ENCODE measurements at places on chromosomes 4 and X.

GRCh38 chr4:173288296-173288695 lies 45.9 kb downstream of the HMGB2 start:
- peak; percentile 35 for DNase-seq

DNA sequence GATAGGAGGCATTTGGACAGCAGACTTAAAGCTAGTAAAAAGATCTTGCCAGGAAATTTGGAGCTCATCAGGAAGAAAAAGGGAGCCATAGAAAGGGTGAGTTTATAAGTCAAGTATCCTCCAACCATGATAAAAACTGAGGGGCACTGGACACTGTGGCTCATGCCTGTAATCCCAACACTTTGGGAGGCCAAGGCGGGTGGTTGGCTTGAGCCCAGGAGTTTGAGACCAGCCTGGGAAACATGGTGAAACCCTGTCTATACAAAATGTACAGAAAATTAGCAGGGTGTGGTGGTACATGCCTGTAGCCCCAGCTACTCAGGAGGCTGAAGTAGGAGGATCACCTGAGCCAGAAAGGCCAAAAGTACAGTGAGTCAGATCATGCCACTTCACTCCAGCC lies 48.7 kb downstream of the ANTXR2 start:
- DNase-seq = no peak

DNA sequence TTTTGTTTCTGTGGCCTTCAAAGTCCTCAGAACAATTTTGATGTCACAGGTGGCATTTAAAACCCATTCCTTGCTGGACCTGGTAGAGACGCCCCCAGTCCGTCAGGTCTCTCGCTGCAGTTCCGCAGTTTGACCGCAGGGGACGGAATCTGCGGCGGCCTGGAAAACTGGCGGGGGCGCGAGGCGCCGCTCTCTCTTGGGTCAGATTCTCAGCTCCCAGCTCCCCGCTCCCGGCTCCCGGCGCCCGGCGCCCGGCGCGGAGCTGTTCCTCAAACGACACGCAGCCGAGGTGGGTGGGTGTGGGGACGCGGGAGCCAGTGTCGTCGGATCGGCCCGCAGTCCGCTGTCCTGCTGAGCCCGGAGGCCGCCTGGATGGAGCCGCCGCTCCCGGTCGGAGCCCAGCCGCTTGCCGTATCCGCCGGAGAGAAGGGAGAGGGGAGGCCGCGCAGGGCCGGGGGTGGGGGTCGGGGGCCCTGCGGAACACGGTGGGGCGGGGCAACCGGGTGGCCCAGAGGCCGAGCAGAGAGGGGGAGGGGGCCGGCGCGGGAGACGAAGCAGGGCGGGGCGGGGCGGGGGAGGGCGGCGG lies at the start of gene OCRL:
Gene OCRL (plus strand): TSS at position 192 of the 586 bp plus-strand sequence. CDS start 181 bp downstream, at position 373.
- peak; percentile 7 for DNase-seq

- DNase-seq = no peak
Measured at GRCh38 chr4:111945014-111945413, 200.2 kb upstream of the FAM241A start.

DNA sequence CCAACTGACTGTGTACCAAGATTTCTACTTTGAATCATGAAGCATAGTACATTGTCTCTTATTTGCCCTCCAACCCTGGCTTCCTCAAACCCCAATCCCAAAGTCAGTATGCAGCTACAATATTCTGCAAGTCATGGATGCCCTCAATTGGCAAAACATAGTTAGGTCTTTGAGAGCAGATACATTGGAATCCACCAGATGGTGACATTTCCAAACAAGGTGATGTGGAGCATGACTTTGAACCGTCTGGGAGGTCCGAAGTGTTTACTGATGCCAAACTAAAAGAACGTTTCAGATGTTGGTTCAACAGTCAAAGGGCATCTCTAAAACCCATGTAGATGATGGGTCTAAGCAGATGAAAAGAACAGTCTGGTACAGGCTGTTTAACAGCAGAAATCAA lies 43.7 kb upstream of the FRMD7 start:
- DNase-seq = no peak

- no peak for DNase-seq
Measured at GRCh38 chr4:184461711-184462441, 12.5 kb downstream of the IRF2 start.

DNA sequence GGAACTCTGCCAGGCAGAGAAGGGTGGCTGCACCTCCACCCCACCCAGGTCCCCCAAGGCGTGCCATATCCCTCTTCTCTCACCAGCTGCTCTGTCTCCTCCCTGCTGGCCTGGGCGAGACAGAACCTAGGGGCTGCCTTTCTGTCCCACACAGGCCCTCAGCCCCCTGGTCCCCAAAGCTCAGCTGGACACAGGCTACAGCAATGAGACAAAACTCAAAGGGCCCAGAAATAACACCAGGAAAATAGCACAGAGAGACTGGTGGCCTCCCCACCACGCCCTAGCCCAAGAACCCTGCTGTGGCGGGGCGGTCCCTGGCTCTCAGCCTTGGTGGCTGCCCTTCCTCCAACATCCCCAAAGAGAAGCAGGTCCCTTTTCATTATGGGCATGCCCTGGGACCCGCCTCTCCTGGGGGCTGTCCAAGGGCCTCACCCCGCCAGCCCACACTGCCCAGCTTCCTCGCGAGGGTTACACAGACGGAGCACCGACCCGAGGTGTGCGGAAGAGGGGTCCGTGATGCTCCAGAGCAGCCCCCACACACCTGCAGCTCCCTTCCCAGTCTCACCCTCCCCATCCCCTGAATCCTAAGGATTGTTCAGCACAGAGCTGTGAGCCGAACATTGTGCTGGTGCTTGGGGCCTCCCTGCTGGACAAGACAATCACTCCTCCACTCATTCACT lies 67.7 kb upstream of the HMX1 start:
- DNase-seq = no peak

DNA sequence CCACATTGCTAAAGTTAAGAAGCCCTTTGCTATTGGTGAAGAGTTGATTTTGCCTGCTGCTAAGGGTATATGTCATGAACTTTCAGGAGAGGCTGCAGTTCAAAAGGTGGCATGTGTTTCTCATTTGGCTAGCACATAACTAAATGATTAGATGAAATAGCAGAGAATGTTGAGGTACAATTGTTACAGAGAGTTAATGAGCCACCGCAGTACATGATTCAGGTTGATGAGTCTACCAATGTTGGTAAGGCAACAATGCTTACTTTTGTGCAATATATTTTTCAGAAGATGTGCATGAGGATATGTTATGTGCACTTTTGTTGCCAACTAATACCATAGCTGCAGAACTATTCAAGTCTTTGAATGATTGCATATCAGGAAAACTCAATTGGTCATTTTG lies 21.1 kb upstream of the CXCL2 start:
- DNase-seq = no peak

- no peak for DNase-seq
Measured at GRCh38 chr4:137819964-137820383, 287.7 kb upstream of the PCDH18 start.

DNA sequence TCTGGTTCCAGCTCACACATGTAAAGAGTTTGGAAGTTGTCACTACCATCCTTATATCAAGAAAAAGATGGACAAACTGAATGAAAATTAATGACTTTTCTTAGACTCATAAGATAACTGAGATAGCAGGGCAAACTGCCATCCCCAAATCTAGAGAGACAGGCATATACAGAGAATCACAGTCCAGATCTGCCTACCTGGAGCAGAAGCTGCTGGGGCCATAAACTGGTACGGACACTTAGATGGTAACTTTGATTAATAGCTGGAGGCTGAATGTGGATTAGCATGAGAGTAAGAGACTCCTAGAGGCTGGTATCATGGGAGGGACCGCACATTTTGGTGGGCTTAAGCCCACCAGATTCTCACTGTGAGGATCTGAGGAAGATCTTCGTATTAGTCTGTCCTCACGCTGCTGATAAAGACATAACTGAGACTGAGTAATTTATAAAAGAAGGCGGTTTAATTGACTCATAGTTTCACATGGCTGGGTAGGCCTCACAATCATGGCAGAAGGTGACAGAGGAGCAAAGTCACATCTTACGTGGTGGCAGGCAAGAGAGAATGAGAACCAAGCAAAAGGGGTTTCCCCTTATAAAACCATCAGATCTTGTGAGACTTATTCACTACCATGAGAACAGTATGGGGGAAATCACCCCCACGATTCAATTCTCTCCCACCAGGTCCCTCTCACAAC lies 10.8 kb upstream of the POLA1 start:
- no peak for DNase-seq

DNA sequence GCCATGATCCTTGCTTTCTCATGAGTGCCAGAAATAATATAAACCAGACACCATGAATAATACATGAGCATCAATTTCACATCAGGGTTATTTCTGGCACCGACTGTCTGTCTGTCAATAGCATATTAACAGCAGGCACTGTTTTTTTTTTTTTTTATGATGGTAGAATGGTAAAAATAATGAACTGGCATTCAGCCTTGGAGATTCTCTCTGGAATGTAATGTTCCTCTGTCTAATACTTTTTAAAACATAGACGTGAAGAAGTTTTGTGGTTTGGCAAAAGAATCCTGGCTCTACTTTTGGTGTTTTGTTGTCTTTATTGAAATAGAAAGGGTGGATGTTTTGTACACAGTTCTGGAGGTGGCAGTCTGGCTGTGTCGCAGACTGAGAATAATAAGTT lies 874.6 kb upstream of the PRKX start:
- DNase-seq = no peak

DNA sequence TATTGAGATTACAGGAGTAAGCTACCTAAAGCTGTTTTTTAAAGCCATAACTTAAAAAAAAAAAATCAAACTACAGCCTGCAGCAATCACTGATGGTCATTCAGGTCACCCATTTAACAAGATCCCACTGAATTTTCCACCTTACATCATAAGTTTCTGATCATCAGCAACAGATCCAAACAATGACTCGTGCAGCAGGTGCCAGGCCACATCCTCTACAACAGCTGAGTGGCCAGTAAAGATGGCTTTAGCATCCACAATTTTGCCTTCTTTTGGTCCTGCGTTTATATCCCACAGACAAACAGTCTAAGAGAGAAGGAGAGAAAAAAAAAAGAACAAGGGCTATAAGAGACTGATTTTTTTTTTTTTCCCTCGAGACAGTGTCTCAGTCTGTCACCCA lies 16.6 kb downstream of the RBBP7 start:
- no peak for DNase-seq

DNA sequence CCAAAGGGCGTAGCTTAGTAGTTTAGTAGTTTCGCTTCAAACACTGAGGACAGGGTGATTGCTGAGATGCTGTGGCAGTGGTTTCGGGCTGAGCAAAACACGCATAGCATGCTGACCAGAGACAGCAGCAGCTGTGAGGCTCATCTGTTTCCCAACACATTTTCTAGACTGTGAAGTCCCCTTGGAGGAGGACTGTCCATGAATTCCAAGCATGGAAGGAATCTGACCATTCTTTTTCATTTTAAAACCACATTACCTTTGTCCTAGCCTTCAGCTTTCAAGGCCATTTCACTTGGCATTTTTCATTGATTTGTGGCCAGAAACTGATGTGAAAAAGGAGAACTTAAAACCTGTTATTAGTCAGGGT lies 240.9 kb downstream of the PALLD start:
- no peak for DNase-seq

DNA sequence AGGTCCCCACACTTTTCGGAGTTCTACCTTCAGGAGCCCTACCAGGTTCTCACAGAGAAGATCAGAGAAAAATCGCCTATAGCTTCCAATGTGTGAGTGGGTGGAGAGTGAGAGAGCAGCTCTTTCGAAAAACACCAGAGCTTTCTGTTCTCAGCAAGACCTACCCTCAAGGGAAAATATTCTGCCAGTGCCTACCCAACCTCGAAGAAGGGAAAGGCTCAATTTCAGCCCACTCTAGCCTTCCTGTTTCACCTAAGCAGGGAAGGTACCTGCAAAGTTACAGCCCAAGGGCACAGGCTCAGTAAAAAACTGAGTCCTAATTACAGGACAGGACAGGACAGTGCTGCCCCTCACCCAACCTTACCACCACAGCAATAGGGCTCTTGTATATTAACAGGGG lies 104.0 kb upstream of the WDR17 start:
- DNase-seq = no peak

DNA sequence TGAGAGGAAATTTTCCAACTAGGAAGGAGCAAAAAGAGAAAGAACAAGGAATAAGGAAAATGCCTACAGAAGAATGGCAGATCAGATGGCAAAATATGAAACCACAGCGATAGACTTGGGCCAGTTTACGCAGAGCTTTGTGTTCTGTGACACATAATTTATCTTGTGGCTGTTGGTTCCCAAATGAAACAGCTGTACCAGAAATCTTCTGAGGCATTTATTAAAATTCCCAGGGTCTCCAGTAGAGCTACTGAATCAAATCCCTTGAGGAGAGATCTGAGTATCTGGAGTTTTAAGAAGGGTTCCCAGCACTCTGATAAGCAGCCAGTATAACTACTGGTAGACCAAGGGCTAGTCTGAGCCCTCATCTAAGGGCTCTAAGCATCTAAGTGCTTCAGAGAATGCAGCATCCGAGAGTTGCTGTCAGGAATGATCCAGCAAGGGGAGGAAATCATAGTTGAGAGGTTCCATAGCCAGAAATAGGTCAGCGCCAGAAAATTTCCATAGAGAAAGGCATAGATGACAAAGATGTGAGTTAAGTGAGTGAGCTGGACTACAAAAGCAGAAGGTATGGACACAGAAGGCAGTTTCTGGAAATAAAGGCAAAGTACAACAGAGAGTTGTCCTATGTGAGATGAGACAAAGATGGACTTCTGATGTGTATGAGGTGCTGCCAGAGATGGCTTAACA lies 46.3 kb upstream of the FAM241A start:
- DNase-seq = no peak

DNA sequence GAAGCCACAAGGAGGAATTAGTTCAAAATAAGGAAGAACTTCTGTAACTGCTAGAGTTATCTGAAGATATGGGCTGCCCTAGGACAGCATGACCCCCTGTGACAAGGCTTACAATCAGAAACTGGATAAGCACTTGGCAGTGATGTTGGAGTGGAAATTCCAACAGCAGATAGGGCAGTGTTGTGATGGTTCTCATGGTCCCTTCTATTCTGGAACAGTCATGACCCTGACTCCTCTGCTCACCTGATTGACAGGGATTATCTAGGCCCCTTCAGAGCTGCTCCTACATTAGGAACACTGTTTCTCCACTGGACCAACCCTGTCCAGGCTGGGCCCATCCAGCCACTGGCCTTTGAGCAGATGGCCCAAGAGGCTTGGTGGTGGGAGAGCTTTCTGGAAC lies 17.9 kb downstream of the NALF2 start:
- DNase-seq = no peak

DNA sequence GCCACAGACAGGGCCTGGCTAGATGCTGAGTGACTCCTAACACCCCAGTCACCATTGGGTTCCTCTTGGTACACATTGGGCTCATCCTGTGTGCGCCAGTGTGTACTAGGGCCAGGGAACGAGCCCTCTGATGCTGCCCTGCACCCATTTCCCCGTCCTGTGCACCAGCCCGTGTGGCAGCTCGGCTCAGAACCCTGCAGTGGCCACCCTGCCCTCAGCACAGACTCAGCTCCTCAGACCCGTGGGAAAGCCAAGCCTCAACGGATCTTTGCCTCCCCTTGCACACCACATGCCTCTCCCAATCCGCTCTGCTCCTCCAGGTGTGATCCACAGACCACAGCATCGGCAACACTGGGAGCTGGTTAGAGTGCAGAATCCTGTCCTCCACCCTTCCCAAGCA lies 38.6 kb downstream of the EVC start:
- no peak for DNase-seq

- DNase-seq = no peak
Measured at GRCh38 chr4:95394752-95395306, 153.9 kb downstream of the UNC5C start.

- DNase-seq = no peak
Measured at GRCh38 chrX:85994228-85994627, 53.1 kb downstream of the CHM start.
